Activated T-helper 2 cell treated with anti-CD3 and anti-CD28 coated beads, Interferon-gamma antibody, Interleukin-2, Interleukin-4, amounts not matched to agents 10 μg/mL and 5 μg/mL and 100 μg/mL, durations not matched to agents 14 hours and 24 hours and 36 hours (primary cell): ENCODE measurements at places on chromosomes 13 and 19. TPM values are rescaled to one million over a fixed set of nuclear protein-coding genes. Genes with fewer than 3 reads are reported as not detected.

DNA sequence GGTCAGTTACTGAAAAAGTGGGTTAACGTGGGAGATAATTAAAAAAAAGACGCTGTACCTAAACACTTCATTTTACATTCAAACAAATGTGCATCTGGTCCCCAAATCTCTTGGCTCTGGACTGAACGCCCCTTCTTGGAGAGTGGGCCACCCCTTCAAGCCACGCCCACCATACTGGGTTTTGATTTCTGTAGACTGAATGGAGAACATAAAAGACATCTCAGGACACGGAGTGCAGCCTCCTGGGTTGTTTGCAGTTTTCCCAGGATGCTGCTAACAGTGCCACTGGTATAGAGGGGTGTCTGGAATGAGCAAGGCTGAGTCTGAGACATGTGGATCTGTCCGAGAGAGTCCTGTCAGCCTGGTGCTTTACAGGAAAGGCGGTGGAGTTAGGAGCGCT, 10.6 kb downstream of the TFDP1 start:
- peaks cover 75% of the 10 kb centered on the region for H3K36me3 ChIP-seq
- no peak overlapping the region for H3K4me3 ChIP-seq
- H3K27me3 ChIP-seq: no peaks in the 10 kb centered on the region
- H3K27ac ChIP-seq: no peak overlapping the region
- DNase-seq: no peak

DNA sequence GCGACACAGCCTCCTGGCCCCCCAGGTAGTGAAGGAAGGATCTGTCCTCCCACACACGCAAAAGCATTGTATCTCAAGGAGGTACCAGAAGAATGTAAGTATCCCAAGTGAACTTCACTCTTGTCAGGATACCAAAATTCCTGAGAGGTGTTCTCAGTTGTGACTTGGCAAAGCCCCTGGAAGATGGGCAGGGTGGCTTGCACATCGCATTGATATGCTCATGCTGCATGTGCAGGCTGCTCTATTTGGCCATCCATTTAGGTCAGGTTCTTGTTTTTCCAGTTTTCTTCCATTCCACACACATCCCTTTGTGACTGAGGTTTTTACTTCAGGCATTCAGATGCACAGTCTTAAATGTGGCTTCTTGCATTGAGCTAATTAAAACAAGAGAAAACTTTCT, 382.8 kb downstream of the FOXO1 start:
- no peaks in the 10 kb centered on the region for H3K4me1 ChIP-seq
- no peaks in the 10 kb centered on the region for H3K27me3 ChIP-seq
- H3K27ac ChIP-seq: no peak overlapping the region
- DNase-seq: no peak
- no peaks in the 10 kb centered on the region for H3K36me3 ChIP-seq
- no peak overlapping the region for H3K4me3 ChIP-seq

DNA sequence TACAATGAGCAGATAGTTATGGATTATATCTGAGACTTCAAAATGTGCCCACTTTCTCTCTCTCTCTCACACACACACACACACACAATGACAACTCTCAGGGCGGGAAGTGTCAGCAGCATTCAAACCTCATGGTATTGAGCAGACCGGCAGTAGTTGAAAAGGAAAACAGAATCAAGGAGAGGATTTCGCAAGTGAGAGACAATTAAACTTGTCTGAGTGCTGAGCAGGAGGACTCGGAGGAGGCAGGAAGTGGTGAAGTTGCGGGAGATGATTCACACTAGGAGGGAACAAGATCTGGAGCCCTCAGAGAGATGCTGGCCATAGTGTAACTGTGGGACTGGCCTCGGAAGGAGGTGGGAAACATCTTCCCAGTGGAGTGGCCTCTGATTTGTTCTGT, 353.1 kb downstream of the EFNB2 start:
- DNase-seq: no peak
- H3K27me3 ChIP-seq: no peaks in the 10 kb centered on the region
- H3K36me3 ChIP-seq: no peaks in the 10 kb centered on the region
- H3K27ac ChIP-seq: no peak overlapping the region
- no peak overlapping the region for H3K4me3 ChIP-seq
- no peaks in the 10 kb centered on the region for H3K4me1 ChIP-seq

GRCh38 chr13:21324803-21325202, 134.3 kb downstream of the ZDHHC20 start:
- H3K4me1 ChIP-seq: peaks cover 30% of the 10 kb centered on the region
- DNase-seq: no peak
- no peaks in the 10 kb centered on the region for H3K27me3 ChIP-seq
- H3K27ac ChIP-seq: peak overlapping the region; percentile 18
- peaks cover 15% of the 10 kb centered on the region for H3K36me3 ChIP-seq
- no peak overlapping the region for H3K4me3 ChIP-seq

DNA sequence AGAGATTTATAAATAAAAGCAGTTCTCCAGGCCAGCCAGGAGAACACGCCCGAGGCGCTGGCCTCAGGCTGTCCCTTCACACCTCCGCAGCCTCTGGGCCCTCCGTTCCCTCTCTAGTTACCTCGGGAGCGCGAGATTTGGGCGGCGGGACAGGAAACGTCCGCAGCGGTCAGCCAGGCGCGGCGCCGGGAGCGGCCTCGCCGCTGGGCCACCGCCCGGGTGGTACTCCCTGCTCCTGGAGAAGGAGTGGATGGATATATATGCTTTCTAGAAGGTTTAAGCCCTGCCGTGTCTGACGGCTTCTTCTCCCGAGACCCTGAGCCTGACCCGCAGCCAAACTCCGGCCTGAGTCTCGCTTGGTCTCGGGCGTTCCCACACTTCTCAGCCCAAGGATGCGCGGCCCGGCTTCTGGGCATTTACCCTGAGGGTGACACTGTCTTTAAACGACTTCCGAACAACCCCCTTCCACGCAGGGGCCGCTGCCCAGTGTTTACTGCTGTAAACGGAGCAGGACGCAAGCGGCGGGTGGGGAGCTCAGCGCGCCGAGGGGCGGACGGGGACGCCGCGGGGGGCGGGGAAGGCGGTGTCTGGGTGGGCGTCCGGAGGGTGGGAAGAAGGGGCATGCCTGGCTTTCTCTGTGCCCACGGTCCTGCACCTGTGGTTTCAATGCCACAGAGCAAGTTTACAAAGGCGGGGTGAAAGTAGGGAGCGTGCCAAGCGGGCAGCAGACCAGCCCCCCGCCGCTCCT, 2.0 kb upstream of the ZIC2 start:
- H3K4me1 ChIP-seq: no peaks in the 10 kb centered on the region
- no peak overlapping the region for H3K4me3 ChIP-seq
- no peaks in the 10 kb centered on the region for H3K36me3 ChIP-seq

DNA sequence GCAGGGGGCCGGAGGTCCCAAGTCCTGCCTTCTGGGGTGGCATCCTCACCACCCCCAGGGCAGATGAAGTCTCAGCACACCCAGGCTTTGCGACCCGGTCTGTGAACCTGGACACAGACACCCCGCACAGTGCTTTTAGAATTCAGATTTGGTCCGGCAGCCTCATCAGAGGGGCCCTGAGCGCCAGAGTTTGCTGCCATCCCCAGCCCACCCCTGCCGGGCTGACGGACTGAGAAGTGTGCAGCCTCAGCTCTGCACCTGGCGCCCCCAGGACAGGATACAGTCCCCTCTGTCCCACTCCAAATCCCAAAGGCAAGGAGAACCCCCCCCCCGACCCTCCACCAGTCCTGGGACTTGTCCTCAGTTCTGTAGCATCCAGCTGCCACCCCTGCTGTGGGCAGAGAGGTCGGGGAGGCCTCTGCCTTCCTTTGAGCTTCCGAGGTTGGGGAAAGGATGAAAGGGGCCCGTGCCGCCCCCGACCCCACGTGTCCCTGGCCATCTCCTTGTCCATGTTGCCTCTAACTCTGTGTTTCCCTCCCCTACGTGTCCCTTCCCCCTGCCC, 16.9 kb downstream of the CAPN12 start:
- peaks cover 4% of the 10 kb centered on the region for H3K4me1 ChIP-seq
- no peak for DNase-seq
- H3K27me3 ChIP-seq: no peaks in the 10 kb centered on the region
- no peak overlapping the region for H3K27ac ChIP-seq
- no peak overlapping the region for H3K4me3 ChIP-seq
- peaks cover 62% of the 10 kb centered on the region for H3K36me3 ChIP-seq

GRCh38 chr13:40434516-40435397, 231.7 kb downstream of the FOXO1 start:
- no peak overlapping the region for H3K27ac ChIP-seq
- H3K4me1 ChIP-seq: peaks cover 37% of the 10 kb centered on the region
- H3K4me3 ChIP-seq: no peak overlapping the region
- DNase-seq: no peak
- H3K36me3 ChIP-seq: no peaks in the 10 kb centered on the region
- H3K27me3 ChIP-seq: no peaks in the 10 kb centered on the region

DNA sequence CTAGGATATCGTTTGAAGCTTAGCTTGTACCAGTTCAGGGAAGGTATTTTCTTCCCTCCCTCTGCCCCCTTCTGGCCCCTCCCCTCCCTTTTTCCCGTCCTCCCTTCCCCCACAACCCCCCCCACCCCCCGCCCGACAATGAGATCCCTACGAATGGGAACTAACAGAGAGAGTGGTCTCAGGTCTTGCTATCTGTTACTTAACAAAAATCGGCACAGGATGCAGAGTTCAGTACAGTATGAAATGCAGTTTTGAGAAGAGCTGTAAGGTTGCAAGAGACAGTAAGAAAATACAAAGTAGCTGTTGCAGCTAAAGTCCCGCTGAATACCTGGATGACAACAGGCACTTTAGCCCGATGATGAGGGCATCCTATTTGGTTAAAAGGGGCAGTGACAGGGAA, 3.1 kb upstream of the DACH1 start:
- DNase-seq: no peak
- peaks cover 11% of the 10 kb centered on the region for H3K4me1 ChIP-seq
- no peaks in the 10 kb centered on the region for H3K36me3 ChIP-seq
- H3K4me3 ChIP-seq: no peak overlapping the region
- H3K27ac ChIP-seq: no peak overlapping the region

DNA sequence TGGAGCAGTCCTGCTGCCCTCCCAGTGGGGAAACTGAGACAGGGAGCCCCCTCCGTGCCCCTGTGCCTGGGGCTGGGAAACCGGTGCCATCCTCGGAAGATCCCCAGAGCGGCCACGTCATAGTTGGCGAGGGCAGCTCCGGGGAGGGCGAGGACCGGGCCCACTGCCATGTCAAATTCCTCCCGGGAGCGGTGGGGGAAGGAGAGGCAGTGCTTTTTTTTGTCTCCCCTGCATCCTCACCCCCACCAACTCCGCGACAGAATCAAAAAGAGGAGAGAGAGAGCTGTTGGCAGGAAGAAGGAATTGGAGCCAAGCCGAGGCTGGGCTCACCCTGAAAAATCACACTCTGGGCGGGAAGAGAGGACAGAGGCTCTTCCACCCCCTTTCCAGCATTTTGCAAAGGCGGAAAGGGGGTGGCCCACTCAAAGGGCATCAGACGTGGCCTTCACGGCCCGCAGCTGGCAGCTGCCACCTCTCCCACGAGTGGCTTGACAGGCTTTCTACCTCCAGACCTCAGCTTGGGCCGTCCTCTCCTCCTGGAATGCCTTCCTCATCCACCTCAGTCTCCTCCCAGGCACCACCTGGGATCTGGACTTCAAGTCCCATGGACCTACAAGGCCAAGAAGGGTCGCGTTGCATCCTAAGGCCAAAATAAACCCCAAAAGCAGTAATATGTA, 19.6 kb upstream of the NFIC start:
- H3K4me1 ChIP-seq: no peaks in the 10 kb centered on the region
- DNase-seq: no peak
- H3K4me3 ChIP-seq: no peak overlapping the region
- H3K27me3 ChIP-seq: peaks cover 3% of the 10 kb centered on the region
- no peaks in the 10 kb centered on the region for H3K36me3 ChIP-seq
- H3K27ac ChIP-seq: no peak overlapping the region

The STXBP2 gene
- 96.3 and 104 TPM in 2 replicates for total RNA-seq

The ZIM2 gene
- not detected in 2 replicates for total RNA-seq

The HSH2D gene
- 42.3 and 43.5 TPM in 2 replicates for total RNA-seq
